ENCODE measurements at places on chromosomes 3 and 15.

DNA sequence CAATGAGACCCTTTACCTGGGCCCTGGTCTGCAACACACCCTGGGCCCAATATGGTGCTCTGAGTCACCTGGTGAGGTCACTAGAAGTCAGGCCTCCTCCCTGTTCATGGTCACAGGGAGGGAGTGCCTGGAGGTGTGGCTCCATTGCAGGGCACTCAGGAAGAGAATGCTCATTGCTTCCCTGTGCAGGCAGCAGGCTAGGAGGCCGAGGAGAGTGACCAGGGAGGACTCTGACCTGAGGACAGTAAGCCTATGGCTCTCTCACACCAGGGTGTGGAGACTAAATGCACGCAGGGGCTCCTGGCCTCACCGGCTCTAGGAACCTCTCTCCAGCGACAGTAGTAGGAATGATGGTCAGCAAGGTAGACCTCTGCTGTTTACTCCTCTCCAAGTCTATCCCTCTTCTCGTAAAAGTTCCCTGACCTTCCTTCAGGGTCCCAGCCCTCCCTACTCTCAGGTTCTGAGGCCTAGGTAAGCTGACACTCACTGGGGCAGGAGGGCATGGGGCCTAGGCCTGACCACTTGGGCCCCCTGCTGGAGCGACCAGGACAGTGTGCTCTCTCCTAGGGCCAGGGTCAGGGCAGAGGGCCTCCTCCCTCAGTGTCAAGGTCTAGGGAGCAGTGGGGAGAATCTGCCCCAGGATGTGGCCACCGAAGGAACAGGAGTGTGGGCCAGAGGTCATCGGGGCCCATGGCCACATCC lies 9.6 kb upstream of the SLCO2A1 start:
- DNase-seq = no peak

DNA sequence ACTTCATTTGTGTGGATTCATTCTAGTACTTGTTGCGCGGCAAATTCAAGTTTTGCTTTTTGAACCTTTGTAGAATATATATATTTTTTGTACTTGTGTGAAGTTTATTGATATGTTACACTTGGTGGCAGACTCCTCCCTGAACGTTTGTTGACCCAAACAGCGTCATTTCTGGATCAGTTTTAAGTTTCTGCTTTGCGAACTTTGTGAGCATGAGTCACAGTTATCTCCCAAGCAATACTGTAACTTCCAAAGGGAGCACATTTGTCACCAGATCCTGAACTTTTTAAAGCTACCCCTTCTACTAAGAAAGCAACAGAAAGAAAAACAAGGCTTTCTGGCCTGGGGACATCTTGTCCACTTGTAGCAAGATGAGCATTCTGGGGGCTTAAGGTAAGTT lies 74.8 kb upstream of the CACNA2D3 start:
- no peak for DNase-seq

- DNase-seq = no peak
Observed at GRCh38 chr3:160163229-160163878, 61.9 kb upstream of the C3orf80 start.

DNA sequence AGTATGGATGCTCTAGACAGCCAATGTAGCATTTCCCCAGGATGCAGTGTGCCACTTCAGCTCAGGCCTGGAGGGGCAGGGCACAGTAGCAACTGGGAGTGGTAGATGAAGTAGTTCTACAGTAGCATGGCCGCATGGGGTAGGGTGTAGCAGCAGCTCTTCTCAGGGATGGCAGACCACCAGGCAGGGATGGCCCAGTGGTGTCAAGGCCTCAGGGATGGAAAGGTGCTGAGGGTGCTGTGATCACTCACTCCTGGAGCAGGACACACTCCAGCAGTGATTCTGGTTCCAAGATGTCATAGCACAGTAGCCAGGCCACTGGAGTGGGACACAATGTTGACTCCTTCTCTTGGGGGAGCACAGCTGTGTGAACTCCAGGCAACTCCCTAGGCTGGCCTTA lies 210.9 kb upstream of the LYSMD4 start:
- no peak for DNase-seq

- no peak for DNase-seq
Observed at GRCh38 chr3:58521336-58521670, 15.7 kb downstream of the ACOX2 start.

DNA sequence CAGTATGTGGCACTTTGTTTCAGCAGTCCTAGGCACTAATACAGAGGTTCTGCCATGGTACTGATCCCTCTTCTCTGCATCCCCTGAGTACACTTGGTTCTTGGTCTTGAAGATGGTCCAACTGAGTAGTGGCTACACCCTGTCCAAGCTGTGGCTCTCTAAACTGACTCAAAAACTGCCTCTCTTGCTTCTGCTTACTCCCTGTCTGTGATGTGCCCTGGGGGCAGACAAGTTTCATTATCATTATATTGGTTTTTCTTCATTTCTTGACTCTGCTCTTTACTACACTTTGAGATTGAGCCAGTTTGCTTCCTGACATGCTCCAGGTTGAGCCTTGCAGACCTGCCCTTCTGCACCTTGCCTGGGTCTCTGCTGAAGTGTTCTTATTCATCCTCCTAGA lies 18.9 kb upstream of the ST3GAL6 start:
- no peak for DNase-seq

DNA sequence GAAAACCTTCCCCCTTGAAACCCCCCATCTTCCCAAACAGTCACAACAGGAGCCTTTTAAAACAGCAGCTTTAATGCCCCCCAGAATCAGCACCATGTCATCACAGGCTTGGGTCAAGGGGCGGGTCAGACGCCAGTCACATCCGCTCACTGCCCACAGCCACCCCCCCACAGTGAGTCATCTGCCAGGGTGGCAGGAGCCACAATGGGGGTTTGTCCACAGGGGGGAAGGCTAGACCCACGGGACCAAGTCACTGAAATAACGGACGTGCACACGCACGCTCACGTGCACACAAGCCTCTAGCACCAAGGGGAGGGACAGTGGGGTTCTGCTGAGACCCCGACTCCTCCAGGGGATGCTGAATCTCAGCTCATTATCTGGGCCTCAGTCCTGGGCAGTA lies 441 bp upstream of the UCN2 start:
- DNase-seq = peak; percentile 20
